ENCODE measurements at places on chromosomes 6 and 20.

- DNase-seq, result no peak
Measured at GRCh38 chr20:47354714-47355488, 1.6 kb downstream of the ZMYND8 start.

- no peak for DNase-seq
Measured at GRCh38 chr6:13528777-13529343, 41.5 kb upstream of the GFOD1 start.

DNA sequence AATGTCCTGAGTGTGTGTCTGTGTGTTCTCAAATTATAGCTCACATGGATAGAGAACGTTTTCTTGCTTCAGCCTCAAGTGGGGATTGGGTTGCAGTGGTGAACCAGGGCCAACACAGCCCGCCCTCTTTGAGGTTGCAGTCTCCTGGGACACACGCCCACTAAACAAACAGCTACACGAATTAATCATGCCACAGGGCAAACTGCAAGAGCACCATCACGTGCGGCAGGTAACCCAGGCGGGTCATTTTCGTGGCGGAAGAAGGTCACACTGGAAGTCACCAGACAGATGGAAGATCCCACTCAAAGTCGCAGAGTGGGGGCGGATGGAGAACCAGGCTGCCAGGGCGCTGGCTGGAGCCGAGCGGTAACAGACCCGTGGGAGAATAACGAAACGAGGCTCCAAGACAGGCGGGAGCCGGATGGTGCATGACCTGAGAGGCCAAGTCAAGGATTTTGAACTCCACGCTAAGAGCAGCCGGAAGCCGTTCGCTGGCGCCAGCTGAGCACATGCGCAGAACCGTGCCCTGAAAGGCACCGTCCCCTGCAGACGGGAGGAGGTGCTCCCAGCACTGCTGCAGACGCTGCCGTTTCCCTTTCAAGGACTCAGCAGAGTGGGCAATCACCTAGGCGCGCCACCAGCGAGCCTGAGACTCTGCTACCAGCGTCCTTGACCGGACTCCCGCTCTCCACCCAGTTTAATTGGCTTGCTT, 10.7 kb downstream of the DLL1 start:
- DNase-seq, result peak; percentile 51

GRCh38 chr6:37940074-37940847, 120.7 kb downstream of the ZFAND3 start:
- peak; percentile 13 for DNase-seq

- no peak for DNase-seq
Measured at GRCh38 chr6:31393932-31394331, 9.5 kb upstream of the MICA start.

DNA sequence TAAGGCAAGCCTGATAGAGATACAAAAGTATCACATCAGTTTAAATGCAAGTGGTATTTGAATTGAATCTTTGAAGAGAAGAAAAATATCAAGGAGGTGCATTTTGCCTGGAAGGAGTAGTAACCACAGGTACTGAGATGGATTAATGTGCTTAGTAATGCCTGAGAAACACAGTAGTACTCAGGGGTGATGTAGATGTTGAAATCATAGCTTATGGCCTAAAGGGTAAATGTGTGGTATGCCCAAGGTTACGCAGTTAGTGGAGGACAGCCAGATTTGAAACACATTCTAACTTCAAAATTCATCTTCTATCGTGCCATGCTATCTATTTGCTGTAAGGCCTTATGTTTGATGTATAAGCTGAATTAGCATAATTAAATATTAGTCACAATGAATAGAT, 55.9 kb downstream of the STXBP5 start:
- no peak for DNase-seq

DNA sequence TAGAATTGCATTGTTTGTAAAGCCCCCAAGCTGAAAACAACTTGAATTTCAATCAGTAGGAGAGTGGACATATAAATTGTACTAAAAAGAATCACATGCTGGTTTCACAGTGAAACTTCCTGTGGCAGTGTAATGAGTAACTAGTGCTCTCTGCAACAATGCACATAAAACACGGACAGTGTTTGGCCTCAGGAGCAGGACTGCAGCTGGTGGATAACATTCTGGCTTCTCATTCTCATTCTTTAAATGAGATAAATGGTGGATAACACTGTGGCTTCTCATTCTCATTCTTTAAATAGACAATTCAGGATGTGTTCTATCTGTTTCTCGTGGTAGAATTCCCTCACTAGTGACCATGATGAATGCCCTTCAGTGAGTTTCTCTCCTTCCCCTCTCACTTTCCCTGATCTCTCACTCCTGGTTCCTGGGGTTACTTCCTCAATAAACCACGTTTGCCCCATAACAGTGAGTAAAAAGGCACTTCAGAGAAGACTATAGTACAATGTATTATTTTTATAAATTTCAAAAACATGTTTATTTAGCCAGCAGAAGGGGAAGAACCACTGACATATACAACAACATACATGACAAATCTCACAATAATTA, 59.9 kb downstream of the SLC22A2 start:
- DNase-seq, result peak; percentile 5

DNA sequence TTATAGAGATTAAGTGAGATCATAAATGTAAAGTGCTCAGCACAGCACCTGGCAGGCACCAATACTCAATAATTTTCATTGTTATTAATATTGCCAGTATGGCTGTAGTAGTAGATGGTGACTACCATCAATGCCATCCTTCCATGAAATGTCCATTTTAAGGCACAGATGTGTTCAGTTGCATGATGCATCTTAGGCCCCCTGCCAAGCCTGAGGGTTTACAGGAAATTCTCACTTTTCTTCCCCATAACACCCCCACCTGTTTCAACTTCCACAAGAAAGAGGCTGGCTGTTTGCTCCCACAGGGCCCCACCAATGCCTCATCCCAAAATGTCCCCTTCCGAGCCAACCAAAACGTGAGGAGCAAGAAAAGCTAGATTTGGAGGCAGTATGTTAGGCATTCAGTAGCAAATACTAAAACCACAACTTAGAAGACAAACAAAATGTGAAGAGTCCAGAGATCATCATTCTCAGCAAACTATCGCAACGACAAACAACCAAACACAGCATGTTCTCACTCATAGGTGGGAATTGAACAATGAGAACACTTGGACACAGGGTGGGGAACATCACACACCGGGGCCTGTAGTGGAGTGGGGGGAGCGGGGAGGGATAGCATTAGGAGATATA, 110.6 kb upstream of the NHSL1 start:
- DNase-seq, result no peak

GRCh38 chr6:5486214-5486613, 224.9 kb downstream of the FARS2 start:
- no peak for DNase-seq

GRCh38 chr6:19013026-19013705, 626.0 kb downstream of the RNF144B start:
- no peak for DNase-seq

GRCh38 chr6:71737953-71738352, 148.4 kb upstream of the RIMS1 start:
- DNase-seq, result no peak

- DNase-seq, result peak; percentile 69
Measured at GRCh38 chr6:16711546-16712254, 49.6 kb downstream of the ATXN1 start.

DNA sequence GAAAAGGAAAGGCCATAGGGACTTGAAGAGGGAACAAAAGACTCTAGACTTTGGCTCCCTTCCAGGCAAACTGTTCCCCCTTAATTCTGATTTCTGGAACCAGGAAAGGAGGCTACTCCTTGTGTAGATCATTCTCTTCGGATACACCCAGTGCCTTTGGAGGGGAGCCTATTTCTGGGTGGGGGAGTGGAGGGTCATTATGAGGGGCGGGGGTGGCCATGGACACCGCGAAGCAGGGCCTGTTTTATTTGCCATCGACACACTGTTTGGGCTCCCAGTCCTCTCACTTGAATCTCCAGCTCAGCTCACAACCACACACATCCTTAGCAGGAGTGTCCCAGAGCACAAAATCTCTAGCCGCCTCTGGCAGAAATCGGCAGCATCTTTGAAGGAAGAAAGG, 132.3 kb downstream of the PXDC1 start:
- DNase-seq, result no peak

GRCh38 chr6:136037876-136038460, 186.5 kb downstream of the PDE7B start:
- DNase-seq, result no peak

GRCh38 chr6:1498491-1499113, 109.2 kb downstream of the FOXF2 start:
- DNase-seq, result no peak
